ENCODE measurements at places on chromosomes 5 and 9.

DNA sequence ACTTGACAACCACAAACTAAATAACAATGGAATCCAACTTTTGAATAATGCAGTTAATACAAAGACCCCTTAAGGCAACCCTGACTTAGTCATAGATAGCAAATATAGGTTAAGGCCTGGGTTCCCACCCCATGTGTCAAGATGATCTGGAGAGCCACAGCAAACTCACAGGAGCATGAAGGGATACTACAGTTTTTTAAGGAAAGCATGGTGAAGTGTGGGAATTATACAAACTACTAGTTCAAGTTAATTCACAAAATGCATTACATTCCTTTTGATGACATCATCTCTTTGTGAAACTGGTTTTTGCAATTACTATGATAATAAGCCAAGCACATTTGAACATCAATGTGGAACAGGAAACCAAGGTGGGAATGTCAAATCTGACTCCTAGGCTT lies 50.6 kb downstream of the LHFPL2 start:
- DNase-seq = no peak

DNA sequence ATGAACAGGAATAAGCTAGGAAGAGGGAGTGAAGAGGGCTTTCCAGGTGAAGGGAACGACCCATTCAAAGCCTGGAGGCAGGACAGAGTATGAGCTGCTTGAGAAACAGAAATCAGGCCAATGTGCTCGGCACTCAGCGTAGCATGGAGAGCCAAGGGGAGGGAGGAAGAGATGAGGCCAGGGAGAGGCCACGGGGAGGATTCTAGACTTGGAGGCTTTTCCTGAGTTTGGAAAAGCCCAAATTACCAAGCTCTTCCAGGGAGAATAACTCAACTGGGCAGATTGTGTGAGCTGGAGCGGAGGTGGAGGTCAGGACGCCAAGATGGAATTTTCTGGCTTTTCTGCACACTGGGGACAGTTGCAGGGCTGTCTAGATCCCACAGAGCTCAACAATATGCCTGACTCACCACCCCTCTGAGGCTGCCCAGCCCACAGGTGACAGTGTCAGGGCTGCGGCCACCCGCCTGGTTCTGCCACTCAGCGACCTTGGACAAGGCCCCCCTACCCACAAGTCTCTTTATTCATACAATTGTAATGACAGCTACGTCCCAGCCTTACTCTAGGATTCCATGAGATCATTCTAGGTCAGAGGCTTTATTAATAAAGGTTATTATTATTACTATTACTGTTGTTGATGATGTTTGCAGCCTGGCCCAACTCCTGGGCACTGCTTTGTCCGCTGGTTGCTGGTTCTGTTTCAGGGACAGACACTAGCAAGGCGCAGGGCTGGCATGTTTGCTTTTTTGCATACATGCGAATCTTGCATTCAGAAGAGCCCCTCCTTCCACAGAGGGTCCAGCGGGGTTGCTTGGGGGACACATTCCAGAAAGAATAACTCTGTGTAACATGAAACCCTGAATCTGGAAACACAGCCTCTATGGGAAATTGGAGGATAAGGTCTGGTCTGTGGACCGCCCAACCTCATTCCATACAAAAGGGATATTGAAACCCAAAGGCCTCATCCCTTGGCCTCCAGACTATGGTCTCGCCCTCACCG lies 9.4 kb upstream of the LMX1B start:
- no peak for DNase-seq

GRCh38 chr5:114469372-114469771 lies 107.5 kb downstream of the KCNN2 start:
- no peak for DNase-seq

DNA sequence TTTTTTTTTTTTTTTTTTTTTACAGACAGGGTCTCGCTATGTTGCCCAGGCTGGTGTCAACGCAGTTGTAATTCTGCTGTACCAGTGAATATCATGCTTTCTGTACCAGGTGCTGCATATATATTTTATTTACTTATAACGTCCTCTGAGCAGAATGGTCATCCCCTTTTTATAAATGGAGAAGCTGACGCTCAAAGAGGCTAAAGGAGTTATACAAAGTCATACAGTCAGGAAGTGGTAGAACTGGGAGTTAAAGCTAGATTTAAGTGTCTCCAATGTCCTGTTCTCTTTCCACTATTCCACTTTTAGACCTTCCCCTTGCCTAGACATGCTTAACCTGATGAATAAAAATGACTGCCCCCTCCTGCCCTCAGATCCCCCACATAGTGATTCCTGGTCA lies 1.2 kb upstream of the SIL1 start:
- DNase-seq = no peak

DNA sequence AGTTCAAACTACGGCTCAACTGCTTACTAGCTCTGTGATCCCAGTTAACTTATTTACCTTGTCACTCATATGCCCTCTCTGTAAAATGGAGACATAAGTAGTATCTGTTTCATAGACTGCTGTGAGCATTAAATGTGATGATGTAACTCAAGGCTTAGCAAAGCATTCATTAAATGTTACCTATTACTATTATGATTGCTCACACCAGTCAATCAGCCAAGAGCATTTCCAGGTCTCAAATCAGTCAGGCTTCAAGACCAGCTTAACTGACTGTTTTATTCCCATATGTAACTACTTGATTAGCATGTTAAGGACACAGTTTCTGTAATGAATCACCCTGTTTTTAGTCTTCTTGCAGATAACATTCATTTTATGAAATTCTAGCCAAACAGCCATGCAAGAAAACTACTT lies 413.3 kb downstream of the MLLT3 start:
- DNase-seq = no peak

- DNase-seq = no peak
Observed at GRCh38 chr5:155089643-155090042, 76.1 kb downstream of the KIF4B start.

DNA sequence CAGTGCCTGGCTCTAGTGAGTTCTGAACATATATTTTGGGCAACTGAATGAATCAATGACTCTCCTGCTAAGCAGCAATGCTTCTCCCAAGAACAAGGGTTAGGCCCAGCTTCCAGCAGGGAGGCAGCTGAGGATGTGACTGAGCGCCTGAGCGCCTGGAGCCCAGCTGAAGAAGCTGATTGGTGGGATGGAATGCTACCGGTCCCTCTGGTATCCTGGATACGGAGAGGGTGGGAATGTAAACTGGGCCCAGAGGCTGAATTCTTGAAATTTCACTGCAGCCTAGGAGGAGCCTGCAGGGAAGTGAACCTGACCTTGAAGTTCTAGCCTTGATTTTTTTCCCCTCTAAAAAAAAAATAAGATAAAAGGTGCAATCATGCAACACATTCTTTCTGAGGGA lies 43.2 kb downstream of the WWC1 start:
- no peak for DNase-seq

DNA sequence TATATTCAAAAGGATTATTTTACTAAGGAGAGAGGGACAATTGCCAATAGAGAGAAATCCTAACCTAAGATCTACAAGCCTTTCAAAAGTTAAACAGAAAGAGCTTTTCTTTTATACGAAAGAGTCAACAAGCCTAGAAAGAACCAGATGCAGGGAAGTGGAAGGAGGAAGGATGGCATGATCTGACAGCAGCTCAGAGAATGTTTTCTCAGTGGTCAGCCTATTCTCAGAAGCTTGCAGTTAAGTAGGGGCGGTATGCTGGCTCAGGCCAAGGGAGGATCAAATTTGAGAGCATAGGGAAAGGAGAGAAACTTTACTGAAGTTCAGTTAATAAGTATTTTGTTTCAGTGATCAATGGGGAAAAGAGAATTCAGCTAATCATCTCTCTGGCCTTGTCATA lies 88.0 kb upstream of the FTMT start:
- no peak for DNase-seq

- no peak for DNase-seq
Observed at GRCh38 chr9:13437866-13438265, 158.4 kb upstream of the MPDZ start.

DNA sequence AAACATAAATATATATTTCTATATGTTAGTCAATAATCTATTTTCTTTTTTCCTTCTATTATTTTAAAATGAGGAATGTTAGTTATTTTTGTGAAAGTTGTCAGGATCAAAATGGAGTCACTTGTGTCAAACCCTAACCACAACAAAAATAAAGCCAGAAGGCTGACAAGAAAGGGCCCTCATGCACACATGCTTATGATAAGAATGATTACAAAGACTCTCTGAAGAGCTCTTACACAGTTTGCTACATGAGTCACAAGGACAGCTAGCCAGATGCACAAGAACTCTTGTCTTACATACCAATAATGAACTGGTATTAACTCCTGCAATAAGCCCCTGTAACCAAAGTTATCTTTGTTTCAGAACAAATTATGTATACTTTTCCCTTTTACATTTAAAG lies 64.7 kb downstream of the GGTA1 start:
- no peak for DNase-seq
